DMS 273 treated with DMSO at 0.1 percent for 48 hours (cell line): ENCODE measurements at places on chromosomes 6 and 20.

- DNase-seq: no peak
These were observed 174.4 kb downstream of the OGFRL1 start for GRCh38 chr6:71463061-71463460.

- DNase-seq: no peak
These were observed 85.7 kb downstream of the MRAP2 start for GRCh38 chr6:84119277-84119676.

GRCh38 chr20:37348792-37349516 is 3.0 kb downstream of the SRC start:
- no peak for DNase-seq

- no peak for DNase-seq
These were observed 109.6 kb downstream of the RTN4IP1 start for GRCh38 chr6:106519460-106520394.

- DNase-seq: no peak
These were observed 968 bp upstream of the CCN5 start for GRCh38 chr20:44714102-44714700.
